Fibroblast of skin of right quadriceps (primary cell): ENCODE measurements at places on chromosomes 2 and 18.

DNA sequence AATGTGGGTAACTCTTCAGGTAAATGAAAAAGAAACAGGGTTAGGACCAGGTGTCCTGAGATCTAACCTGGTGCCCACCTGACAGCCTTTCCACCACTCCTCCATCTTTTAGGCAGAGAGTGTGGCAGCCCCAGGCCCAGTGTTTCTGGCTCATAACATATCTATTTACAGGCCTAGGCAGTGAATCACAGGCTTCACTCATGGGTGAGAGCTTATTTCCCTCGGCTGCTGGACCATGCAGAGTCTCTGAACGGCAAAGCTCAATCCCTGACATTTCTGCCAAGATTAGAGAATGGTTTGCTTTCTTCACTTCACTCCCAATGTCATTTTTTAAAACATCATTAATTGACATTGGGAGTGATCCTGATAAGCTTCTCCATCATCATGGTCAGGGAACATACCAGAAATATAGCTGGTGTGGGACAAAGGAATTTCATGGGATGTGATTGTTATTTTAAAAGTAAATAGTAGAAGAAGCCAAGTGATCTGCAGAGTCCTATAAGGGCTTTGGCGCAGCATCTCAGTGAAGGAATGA lies 323.9 kb downstream of the SETBP1 start:
- DNase-seq = peak; percentile 17

DNA sequence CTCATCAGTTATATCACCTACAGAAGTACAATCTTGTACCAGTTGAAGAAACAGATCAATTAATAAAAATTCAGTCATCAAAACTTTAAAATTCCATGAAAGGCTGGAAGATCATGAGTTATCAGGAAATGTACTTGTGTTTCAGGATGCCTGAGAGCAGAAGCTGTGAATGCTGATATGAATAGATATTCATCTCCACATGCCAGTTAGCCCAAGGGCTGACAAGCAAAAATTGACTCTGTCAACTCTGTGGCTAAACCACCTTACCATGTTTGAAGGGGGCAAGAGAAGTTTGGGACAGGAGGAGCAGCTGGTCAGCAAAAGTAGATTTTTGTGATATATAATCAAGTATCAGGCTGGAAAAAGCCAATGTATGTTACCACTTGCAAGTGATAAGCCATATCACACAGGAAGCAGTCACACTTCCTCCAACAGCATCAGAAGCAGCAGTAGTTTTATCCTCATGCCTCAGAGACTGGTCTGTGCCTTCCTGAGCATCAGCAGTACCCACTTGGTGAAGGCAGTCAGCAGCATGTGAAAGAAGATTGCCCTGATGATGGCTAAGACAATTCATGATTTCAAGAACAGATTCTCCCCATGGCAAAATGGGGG lies 328.2 kb upstream of the CNTNAP5 start:
- no peak for DNase-seq

- no peak for DNase-seq
Measured at GRCh38 chr2:239563561-239563960, 162.7 kb upstream of the HDAC4 start.

- no peak for DNase-seq
Measured at GRCh38 chr2:72104821-72105588, 42.7 kb downstream of the CYP26B1 start.

DNA sequence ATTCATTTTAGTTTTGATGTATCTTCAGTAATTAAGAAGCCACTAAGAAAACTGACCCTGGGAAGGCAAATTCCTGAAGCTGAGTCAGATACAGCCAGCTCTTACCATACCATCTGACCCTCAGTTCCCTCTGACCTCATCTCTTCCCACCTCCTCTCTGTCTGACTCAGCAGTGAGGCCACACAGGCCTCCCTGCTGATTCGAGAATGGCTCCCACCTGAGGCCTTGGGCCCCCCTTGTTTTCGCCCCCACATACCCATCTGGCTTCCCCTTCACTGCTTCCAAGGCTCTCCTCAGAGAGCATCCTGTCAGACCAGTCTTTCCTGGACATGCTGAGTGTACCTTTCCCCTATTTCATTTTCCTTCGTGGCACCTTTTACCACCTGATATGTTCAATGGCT lies 71.0 kb upstream of the CYP1B1 start:
- DNase-seq = peak; percentile 95

DNA sequence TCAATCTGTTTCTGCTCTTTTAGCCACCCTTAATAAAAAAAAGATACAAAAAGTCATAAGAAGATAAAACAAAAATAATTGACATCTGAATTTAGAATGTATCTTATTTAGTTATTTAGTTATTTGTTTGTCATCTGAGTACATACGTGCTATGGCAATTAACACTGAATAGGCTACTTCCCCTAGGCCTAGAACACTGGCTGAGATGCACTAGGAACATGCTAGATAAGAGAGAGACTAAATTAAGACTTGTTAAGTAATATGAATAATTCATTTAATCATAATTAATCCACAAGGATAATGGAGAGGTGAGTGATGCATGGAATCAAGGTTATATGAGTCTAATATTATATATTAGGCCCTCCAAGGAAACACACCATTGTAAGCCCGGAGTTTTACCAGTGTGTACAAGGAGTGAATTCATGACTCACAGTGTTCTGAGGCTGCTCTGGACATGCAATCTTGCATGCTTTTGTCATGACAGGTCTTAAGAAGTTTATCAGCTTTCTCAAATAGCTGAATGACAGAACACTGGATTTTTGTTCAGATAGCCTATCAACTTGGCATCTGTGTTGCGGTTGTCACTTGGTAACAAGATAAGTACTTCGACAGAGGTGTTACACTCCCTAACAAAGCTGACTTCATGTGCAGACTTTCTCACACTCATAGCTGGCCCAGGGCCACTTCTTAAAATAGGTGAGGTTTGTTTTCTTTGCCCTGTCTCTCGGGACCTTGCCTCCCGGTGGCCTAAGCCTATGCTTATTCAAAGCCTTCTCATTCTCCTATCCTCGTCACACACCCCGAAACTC lies 5.0 kb upstream of the SERPINB2 start:
- DNase-seq = peak; percentile 94
